CD14-positive monocyte (primary cell): ENCODE measurements at places on chromosomes 12 and 14. TPM values are rescaled to one million over a fixed set of nuclear protein-coding genes. Genes with fewer than 3 reads are reported as not detected.

The INHBC gene
- polyA plus RNA-seq: not detected

The CSRP2 gene
- polyA plus RNA-seq: 0.07 TPM

The LRRC43 gene
- polyA plus RNA-seq: not detected

The RARG gene
- 1.8 TPM for polyA plus RNA-seq

The ADGRD1 gene
- 14.1 and 17.9 TPM in 2 replicates for polyA plus RNA-seq

DNA sequence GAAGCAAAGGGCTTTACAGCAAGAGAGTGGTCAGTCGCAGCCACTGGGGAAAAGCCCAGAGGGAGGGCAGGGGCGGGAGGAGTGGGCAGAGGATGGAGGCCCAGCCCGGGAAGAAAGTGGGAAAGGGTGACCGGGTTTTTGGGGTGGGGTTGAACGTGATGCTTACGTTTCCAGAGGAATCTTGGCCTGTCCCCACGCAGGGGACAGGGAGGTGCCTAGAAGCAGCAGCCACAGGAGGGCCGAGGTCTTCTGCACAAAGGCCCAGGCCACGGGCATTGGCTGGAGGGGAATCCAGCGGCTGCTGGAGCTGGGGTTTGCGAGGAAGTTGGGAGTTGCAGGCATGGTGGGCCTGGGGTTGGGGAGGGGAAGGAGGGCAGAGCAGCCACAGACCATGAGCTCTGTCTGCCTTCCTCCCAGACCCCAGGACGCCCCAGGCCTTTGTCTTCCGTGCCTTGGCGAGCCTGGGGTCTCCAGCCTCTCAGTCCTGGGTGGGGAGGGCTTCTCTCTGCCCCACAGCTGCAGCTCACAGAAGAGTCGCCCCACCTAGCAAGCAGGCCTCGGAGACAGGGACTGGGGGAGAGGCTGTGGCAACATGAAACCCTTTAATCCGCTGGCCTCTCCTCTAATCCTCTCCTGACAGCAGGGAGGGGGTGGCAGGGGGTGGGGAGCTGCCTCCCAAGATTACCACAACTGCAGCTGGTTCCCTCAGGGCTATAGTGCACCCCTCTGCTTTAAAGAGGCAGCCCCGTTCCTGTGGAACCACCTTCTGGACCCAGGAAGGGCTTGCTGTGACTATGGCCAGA lies at the start of gene CACNA2D4:
Gene CACNA2D4 (minus strand): TSS at position 572 of the 803 bp plus-strand sequence. CDS start 179 bp downstream, at position 393.
- H3K27ac ChIP-seq: peak within 1 kb of the TSS; percentile 86
- DNase-seq: peak; percentile 7
- peaks cover 48% of the 10 kb centered on the region for H3K4me1 ChIP-seq
- peak within 1 kb of the TSS; percentile 94 for H3K4me3 ChIP-seq
- no peaks in the 10 kb centered on the region for H3K27me3 ChIP-seq
- peaks cover 3% of the 10 kb centered on the region for H3K36me3 ChIP-seq

DNA sequence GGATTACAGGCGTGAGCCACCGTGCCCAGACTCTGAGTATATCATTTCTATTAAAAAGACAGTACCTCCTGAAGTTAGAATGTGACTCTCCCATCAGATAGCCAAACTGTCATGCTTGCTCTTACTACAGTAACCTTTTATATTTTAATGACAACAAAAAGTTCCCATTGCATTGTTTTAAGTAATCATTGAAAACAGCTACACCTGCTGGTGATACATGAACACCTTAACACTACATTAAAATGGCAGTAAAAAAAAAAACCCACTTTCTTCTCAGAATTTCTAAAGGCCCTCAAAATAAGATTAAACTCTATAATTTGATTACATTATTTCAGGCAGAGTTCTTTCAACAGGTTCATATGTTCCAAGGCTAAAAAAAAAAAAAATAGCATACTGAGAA lies 76.7 kb downstream of the SH2B3 start:
- peaks cover 97% of the 10 kb centered on the region for H3K36me3 ChIP-seq
- no peak overlapping the region for H3K4me3 ChIP-seq
- no peak overlapping the region for H3K27ac ChIP-seq
- DNase-seq: no peak
- H3K4me1 ChIP-seq: no peaks in the 10 kb centered on the region

- peaks cover 36% of the 10 kb centered on the region for H3K4me1 ChIP-seq
- no peaks in the 10 kb centered on the region for H3K27me3 ChIP-seq
- H3K27ac ChIP-seq: peak overlapping the region; percentile 48
- DNase-seq: peak; percentile 83
- H3K36me3 ChIP-seq: no peaks in the 10 kb centered on the region
Observed at GRCh38 chr14:32657081-32657480, 281.6 kb upstream of the NPAS3 start.

DNA sequence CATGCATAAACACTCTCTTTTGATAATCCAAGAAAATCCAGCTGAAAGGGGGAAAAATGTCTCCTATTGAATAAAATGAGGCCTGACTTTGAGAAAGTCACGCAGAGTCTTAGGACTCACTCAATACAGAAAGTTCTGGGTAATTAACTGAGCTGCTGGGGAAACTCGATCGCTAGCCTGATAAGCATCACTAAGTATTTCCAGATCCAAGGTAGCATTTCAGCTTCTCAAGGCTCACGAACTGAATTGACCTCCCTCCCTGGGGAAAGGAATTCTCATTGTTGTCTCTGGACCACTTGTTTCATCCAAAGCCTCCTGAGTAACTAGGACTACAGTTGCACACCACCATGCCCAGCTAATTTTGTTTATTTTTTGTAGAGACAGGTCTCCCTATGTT lies 13.8 kb upstream of the ANAPC5 start:
- DNase-seq: no peak
- H3K36me3 ChIP-seq: no peaks in the 10 kb centered on the region
- no peaks in the 10 kb centered on the region for H3K27me3 ChIP-seq
- H3K27ac ChIP-seq: no peak overlapping the region
- H3K4me1 ChIP-seq: peaks cover 6% of the 10 kb centered on the region

DNA sequence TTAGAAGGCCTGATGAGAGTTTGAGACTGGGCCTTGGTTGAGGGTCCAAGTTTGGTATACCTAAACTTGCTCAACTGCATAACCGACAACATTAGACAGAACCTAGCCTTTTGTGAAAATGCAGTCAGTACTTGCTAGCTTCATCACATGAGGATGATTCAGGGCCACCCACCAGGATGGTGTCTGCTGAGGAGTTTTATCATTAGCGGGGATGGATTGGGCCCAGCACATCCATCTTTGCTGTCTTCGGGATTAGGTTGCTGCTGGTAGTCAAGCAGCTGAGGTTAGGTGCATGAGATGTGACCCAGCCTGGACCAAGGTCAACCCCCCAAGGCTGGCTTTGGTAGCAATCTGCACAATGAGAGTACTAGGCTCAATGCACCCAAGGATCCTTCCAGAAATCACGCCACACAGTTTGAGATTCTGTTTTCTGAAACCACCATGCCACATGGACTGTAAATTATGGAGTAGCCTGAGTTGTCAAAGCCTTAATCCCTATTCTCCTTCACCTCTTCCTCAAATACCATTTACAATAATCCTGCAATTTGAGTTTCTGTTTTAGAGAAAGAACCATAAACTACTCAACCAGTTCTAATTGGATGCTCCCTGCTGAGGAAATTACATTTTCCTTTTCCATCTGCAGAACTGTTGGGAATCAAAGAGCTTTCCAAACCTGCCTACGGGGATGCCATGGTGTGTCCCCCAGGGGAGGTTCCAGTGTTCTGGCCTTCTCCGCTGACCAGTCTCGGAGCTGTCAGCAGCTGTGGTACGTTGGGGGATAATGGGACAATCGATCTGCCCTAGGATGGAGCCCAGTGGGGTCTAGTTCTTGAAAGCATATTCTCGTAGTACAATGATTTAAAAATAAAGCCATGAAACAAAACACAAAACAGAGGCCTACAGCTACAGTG lies 61.7 kb downstream of the DGLUCY start:
- DNase-seq: no peak
- peaks cover 77% of the 10 kb centered on the region for H3K36me3 ChIP-seq
- H3K27me3 ChIP-seq: no peaks in the 10 kb centered on the region
- H3K4me3 ChIP-seq: no peak overlapping the region
- no peak overlapping the region for H3K27ac ChIP-seq
- H3K4me1 ChIP-seq: no peaks in the 10 kb centered on the region

DNA sequence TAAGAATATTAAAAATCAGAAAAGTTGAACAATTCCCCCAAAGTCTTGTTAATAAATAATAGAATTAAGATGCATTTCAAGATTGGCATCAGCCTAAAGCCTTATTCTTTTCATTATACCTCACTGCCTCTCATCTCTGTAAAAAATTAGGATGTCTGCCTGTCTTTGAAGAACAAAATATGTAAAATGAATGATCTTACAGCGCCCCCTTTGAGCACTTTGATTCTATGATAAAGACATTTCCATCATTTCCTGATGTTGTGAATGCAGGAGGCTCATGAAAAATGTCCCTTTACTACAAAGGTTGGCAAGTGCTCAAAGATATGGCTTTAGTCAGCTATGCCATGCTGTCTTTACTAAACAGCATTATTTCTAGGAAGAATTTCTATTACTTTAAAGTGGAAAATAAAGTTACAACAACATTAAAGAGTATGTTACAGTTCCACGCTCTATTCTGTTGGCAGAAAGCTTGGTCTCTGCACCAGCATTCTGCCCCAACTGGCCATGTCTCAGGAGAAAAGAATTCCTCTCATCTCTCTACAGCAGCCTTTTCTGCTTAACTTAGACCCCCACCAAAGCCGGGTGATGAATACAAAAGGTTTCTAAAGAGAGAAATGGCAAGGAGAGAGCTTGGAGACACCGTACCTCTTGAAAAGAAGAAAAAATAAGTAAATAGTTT lies 95.1 kb downstream of the LLPH start:
- no peaks in the 10 kb centered on the region for H3K27me3 ChIP-seq
- no peaks in the 10 kb centered on the region for H3K36me3 ChIP-seq
- DNase-seq: peak; percentile 16
- no peaks in the 10 kb centered on the region for H3K4me1 ChIP-seq
- H3K4me3 ChIP-seq: no peak overlapping the region
- H3K27ac ChIP-seq: no peak overlapping the region

GRCh38 chr12:60684988-60685655 lies 1089.3 kb downstream of the SLC16A7 start:
- H3K4me1 ChIP-seq: no peaks in the 10 kb centered on the region
- H3K27ac ChIP-seq: no peak overlapping the region
- no peak overlapping the region for H3K4me3 ChIP-seq
- H3K27me3 ChIP-seq: no peaks in the 10 kb centered on the region
- H3K36me3 ChIP-seq: no peaks in the 10 kb centered on the region

- no peak overlapping the region for H3K27ac ChIP-seq
- no peaks in the 10 kb centered on the region for H3K27me3 ChIP-seq
- H3K4me1 ChIP-seq: no peaks in the 10 kb centered on the region
Observed at GRCh38 chr14:69932391-69932790, 53.2 kb downstream of the SMOC1 start.

DNA sequence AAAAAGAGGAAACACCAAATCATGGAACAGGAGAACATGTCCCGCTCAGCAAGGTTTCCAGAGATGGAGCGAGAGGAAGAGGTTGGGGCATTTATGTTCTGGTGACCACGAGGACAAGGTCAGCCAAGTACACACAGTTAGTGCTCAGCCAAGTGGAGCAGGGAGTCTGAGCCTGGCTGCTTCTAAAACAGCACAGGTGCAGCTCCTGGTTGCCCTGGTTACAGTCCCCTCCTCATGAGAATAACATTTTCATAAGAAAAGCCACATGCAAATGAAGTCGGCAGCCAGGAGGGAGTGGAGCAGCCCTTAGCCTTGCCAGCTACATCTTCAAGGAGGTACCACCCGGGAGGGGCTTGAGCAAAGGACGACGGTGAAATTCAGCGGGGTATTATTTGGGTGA lies 81.8 kb downstream of the NOS1 start:
- no peaks in the 10 kb centered on the region for H3K36me3 ChIP-seq
- H3K4me1 ChIP-seq: no peaks in the 10 kb centered on the region
- no peak overlapping the region for H3K27ac ChIP-seq
- no peak overlapping the region for H3K4me3 ChIP-seq
- H3K27me3 ChIP-seq: no peaks in the 10 kb centered on the region

DNA sequence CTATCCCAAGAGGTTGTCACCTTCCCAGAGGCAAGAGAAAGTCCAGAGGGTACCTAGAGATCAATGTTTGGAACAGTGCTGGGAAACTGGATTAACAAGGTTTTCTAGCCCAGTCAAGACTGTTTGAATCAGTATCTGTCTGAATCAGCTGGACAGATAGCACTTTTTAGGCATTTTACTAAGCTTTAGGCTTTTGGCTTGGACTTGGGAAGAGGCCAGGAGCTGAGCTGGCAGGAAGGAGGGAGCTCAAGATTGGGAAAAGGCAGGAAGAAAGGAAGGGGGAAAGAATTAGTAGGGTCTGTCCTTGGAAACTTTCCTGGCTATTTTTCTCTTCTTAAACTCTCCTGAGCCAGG lies 8.3 kb downstream of the IKZF4 start:
- no peaks in the 10 kb centered on the region for H3K27me3 ChIP-seq
- H3K4me1 ChIP-seq: no peaks in the 10 kb centered on the region
- H3K27ac ChIP-seq: no peak overlapping the region
- H3K4me3 ChIP-seq: no peak overlapping the region
- DNase-seq: no peak
- peaks cover 20% of the 10 kb centered on the region for H3K36me3 ChIP-seq

- no peak overlapping the region for H3K27ac ChIP-seq
Observed at GRCh38 chr12:113940357-113941207, 25.5 kb downstream of the RBM19 start.

DNA sequence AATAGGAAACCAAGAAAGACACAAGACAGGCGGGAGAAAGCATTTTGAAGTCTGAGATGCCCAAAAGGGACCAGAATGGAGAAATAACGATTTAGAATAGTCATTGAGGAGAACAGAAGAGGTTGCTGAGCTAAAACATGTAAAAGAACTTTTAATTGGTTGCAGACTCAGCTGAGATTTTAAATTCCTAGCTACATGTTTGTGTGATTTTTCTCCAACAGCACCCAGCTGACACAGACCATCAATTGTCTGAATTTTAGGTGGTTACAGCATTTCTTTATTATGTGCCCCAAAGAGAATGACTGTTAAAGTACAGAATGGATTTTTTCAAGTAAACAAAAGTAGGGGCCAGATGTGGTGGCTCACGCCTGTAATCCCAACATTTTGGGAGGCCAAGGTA lies 50.3 kb downstream of the BAZ1A start:
- no peak overlapping the region for H3K27ac ChIP-seq
- H3K4me3 ChIP-seq: no peak overlapping the region
- DNase-seq: no peak
- no peaks in the 10 kb centered on the region for H3K4me1 ChIP-seq
- H3K27me3 ChIP-seq: no peaks in the 10 kb centered on the region

DNA sequence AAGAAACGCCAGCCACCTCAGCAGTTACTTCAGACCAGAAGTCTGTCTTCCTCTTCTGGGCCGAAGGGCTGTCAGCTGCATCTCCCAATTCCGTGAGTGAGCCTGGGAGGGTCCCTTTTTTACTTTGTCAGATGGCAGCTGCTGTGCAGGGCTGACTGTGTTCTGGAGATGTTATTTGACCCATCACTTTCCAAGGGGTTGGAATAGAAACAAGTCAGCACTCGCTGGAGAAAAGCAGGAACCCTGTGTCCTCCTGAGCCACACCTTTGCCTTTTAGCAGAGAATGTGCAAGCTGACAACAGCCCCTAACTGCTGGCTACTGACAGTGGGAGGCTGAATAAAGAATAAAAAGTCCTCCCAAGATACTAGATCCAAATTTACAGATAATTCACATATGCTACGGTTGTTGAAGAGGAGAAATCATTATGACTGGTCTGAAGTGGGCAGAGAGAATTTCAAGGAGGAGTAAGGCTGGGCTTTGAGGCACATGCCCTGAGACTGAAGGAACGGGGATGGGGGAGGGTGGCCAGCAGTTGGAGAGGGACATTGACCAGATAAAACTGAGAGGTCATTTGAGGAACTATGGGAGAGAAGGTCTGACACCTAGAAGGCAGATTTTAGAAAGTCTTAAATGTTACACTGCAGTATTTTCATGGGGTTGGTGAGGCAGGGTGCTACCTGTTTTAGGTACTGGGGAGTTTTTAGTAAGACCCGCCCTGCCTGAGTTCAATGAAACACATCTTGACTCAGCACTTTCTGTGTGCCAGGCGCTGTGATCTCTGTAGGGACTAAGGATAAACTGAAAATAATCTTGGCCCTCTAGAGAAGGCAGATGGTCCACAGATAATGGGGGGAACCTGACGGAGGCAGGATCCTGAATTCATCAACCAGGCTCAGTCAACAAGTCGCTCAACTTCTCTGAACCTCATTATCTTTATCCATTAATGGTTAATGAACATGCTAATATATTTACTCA lies 27.4 kb downstream of the FAM234B start:
- peaks cover 8% of the 10 kb centered on the region for H3K36me3 ChIP-seq
- H3K4me1 ChIP-seq: no peaks in the 10 kb centered on the region
